ENCODE measurements at places on chromosomes 6 and 20. TPM values are rescaled to one million over a fixed set of nuclear protein-coding genes. Genes with fewer than 3 reads are reported as not detected.

Gene CFB
- 21.8 TPM for total RNA-seq

Gene TMC2
- 1.2 TPM for total RNA-seq

Gene EPB41L1
- total RNA-seq: 152 TPM

Gene TSBP1
- not detected for total RNA-seq

Gene ZBTB46
- total RNA-seq: 13.4 TPM

Gene PDE7B
- 19.7 TPM for total RNA-seq

Gene CCR6
- total RNA-seq: 0.17 TPM

Gene PGC
- total RNA-seq: not detected

Gene ANGPT4
- total RNA-seq: 0.30 TPM

Gene VSX1
- 0.11 TPM for total RNA-seq

Gene OPRM1
- total RNA-seq: 2.8 TPM

Gene HLA-DRB5
- total RNA-seq: 0.30 TPM
